ENCODE measurements at places on chromosomes 2 and 18.

DNA sequence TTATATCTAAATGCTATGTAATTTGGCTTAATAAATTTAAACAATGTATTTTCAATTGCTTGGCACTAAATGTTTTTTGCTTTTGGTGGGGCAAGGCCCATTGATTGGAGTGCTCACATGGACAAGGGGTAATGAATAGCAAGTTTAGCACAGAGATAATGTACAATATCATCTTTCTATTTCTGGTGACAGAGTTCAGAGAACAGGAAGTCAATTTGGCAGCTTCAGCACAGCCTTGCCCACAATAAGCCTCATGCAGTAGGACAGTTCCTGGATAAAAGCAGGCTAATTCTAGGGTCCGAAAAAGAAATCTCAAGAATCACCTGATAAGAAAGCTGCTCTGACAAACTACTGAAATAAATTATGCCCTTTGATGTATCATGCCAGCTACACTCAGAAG, 443.9 kb upstream of the FSHR start:
- DNase-seq: no peak

- DNase-seq: no peak
Measured at GRCh38 chr18:11324956-11325882, 175.8 kb upstream of the PIEZO2 start.

DNA sequence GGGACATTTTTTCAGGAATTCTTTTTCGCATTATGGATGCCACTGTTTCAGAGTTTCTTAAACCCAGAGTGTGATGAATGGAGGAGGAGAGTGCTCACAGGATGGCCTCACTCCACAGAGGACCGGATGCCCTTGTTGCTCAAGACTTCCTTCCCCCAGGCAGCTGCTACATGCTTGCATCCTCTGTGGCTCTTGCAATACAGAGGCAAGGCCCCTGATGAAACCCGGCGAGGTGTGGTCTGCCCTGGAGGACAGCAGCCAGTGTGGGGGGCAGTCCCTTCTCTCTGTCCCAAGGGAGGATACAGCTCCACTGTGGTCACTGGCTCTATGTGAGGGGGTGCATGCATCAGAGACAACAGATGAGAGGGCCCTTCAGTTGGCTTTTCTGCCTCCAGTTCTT, 109.6 kb downstream of the SH3RF3 start:
- DNase-seq: no peak

DNA sequence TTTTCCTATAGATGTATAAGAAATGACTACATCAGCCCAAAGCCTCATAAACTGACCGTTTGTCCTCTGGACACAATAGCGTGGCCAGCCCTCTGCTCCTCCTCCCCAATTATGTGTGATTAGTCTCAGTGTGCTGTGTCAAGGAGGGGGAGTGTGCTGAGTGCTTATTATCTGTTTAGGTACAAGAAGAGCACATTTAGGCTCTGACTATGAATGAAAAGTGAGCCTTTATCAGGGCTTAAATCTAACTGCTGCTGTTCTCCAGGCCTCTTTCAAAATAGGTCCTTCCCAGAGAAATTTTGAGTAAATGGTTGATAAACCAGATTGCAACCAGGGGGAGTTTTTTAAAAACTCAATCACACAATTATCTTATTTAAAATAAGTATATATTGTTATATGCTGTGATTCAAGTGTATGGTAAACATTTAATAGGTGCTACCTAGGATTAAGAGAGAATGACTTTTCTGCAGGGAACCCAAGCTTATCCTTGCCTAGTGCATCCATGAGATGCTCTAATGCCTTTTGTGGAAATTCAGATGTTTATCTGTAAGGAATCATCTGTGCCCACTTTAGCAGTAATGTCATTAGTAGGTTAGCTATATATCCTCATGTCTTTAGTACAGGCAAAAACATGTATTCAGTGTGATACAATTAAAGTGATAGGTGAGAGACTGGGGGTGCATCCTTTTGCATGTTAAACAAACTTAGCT, 168.7 kb upstream of the SIX3 start:
- peak; percentile 19 for DNase-seq

- no peak for DNase-seq
Measured at GRCh38 chr2:171185165-171185818, 24.6 kb upstream of the TLK1 start.

- no peak for DNase-seq
Measured at GRCh38 chr2:61759718-61760117, 94.1 kb downstream of the FAM161A start.

GRCh38 chr2:7658486-7658885, 741.3 kb downstream of the RNF144A start:
- no peak for DNase-seq

GRCh38 chr2:62014102-62014501, 108.6 kb downstream of the COMMD1 start:
- no peak for DNase-seq

GRCh38 chr2:172572981-172573380, 17.1 kb downstream of the PDK1 start:
- no peak for DNase-seq

DNA sequence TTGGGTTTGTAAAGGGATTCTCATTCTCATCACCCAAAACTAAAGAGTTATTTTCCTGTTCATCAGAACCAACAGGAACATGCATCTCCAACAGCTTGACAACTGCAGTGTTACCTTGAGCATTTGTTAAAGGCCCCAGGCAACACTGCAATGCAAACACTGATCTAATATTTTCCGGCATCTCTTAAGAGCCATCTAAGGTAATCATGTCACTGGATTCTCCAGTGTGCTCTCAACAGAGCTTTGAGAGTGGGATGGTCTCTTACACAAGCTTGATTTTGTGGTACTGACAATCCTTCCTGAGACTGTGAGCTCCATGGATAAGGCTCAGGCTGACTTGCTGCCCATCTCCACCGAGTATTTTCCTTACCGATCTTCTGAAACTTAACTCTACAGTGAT, 90.5 kb upstream of the ITGB6 start:
- no peak for DNase-seq

DNA sequence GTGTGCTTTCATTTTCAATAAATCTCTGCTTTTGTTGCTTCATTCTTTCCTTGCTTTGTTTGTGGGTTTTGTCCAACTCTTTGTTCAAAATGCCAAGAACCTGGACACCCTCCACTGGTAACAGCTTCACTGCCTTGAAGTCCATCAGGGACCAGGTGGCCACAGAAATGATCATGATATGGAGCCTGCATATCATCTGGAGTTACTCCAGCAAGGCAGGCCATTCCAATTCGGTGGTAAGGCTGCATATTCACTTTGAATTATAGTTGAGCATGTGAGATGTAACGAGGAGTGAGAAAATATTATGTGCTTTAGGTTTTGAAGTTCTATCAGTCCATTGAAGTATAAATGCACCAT, 26.3 kb upstream of the SPATA3 start:
- no peak for DNase-seq

- DNase-seq: no peak
Measured at GRCh38 chr2:233462826-233463470, 103.6 kb downstream of the USP40 start.

- peak; percentile 69 for DNase-seq
Measured at GRCh38 chr18:63207835-63208234, 111.7 kb downstream of the BCL2 start.

GRCh38 chr2:56184500-56185011, 766 bp downstream of the CCDC85A start:
- peak; percentile 44 for DNase-seq

DNA sequence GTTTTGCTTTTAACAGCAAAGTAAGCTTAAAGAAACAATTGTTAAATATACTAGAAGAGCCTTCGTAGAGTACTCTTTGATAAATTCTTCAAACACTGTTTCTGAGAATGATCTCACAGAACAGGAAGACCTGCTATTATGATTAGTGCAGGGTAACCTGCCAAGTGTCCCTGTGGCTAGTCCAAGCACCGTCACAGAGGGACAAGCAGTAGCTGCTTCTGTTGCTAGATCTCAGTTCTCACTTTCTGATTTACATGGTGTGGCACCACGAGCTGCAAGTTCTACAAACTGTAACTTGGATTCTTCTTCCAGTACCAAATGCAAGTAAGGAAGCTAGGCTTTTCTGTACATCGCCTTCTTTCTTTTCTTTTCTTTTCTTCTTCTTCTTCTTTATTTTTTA, 121.5 kb downstream of the PIEZO2 start:
- no peak for DNase-seq

DNA sequence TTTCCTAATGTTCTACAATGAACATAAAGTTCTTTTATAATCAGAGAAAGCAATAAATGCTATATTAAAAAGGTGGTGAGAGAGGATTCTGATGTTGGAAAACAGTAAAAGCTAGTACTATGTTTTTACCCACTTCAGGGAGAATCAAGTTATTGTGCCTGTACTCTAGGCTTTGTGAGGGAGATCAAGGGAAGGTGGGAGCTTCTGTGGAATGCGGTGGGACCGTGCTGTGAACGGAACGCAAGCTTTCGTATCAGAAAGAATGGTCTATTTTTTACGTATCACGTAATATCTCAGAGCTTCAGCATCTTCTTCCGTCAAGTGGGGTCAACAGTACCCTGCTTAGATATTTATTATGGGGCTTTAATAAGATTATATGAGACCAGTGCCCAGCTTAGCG, 193.2 kb downstream of the CLIP4 start:
- no peak for DNase-seq

DNA sequence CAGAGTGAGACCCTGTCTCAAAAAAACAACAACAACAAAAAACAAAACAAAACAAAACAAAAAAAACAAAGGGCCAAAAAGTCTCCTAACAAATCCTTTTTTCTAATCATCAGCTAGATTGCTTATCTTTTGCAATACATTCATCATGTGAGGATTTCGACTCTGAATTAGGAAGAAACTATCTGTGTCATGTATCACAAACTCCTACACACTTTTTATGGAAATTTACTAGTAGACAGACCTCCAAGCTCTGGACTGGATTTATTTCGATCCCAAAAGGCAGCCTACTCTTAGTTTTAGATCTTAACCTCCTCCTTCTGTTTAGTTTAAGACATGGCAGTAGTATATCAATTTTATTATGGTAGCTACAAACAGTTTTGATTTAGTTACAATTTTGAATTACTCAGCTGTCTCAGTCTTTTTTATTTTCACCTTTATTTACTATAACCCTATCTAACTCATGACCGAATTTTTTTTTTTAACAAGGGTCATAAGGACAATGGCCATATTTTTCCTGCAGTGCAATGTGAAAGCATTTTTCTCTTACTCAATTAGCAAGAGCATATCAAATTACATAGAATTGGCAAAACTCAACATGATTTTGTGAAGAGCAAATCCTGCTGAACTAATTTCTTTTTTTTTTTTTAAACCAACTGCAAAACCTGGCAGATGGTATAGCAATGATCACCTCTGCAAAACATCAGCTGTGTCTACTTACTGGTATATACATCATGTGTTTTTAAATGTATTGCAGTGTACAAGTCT, 10.7 kb upstream of the CCDC88A start:
- DNase-seq: no peak

DNA sequence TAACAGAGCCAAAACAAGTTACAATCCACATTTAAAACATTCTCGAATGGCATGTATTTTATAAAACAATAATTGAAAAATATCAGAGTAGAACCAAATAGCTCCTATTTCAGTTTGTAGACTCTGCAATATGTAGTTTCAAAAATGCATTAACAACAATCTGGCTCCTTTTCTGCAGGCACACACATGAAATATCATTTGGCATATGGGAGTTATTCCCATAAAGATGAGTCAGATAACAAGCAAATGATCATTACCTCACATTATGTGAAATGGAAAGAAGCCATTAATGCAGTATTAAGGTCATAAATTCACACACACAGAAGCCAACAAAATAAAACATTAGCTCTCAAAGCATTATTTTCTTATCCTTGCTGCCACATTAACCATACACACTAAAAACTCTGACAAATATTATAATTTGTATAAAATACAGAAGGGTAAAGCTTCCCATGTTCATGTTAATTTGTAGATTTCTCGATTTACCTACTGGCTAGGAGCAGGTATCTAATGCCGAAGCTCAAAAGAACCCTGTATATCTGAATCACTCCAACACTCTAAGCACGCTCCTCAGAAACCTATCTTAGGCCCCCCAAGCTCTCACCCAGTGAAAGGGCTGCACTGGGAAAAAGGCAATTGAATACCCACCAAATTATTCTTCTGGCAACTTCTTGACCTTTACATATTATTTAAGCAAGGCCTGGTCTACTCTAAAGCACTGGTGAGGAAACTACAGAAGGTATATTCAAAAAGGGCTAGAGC, 13.8 kb downstream of the NBAS start:
- DNase-seq: peak; percentile 100

DNA sequence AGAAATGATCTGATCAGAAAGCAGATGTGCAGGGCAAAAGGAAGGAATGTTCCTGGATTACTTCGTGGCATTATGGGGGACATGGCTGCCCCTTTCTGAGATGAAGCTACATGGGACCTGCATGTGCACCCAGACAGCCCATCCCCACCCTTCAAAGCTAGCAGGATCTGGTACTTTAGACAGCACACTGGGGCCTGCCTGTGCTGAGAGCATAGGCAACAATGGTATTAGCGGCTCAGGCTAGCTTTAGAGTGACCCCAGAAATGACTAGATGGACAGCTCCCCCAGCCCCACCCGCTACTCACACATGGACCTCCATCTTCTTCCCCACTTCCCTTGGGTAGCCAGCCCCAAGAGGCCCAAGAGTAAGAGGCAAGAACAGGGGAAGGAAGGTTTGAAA, 61.5 kb upstream of the NFE2L2 start:
- DNase-seq: no peak

DNA sequence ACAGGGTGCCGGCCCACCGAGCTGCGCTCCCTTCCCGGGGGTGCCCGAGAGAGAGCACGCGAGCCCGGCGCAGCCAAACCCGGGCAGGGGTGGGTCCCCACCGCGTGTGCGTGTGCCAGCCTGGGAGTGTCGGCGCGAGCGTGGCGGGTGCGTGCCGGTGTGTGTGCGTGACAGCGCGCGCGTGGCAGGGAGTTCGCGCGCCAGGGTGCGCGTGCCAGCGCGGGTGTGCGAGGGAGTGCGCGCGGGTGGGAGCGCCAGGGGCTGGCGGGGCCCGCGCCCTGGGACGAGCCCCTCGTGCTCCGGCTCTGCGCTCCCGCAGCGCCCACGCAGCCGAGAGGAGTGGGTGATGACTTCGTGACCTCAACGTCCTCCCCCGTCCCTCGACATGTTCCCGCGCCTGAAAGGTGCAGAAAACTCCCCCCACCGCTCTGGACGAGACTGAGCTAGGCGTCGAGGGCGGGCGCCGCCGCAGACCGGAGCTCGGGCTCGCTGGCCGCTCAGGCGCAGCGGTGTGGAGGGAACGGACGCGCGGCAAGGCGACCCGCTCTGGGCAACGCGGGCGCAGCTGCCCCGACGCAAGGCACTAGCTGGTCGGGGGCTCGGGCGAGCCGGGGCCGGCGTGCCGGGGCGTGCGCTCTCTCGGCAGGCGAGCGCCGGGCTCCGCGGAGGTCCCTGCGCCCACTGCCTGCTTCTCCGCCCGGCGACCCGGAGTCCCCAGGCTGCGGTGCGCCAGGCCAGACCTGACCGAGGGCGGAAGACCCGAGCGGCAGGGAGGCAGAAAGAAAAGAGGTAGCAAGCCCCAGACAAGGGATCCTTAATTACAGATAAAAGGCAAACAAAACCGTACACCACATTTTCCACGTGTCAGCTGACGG, 582.8 kb downstream of the ZEB2 start:
- DNase-seq: peak; percentile 70

- no peak for DNase-seq
Measured at GRCh38 chr2:151302879-151303278, 13.4 kb upstream of the NMI start.
